ENCODE measurements at places on chromosomes 13 and 19.

DNA sequence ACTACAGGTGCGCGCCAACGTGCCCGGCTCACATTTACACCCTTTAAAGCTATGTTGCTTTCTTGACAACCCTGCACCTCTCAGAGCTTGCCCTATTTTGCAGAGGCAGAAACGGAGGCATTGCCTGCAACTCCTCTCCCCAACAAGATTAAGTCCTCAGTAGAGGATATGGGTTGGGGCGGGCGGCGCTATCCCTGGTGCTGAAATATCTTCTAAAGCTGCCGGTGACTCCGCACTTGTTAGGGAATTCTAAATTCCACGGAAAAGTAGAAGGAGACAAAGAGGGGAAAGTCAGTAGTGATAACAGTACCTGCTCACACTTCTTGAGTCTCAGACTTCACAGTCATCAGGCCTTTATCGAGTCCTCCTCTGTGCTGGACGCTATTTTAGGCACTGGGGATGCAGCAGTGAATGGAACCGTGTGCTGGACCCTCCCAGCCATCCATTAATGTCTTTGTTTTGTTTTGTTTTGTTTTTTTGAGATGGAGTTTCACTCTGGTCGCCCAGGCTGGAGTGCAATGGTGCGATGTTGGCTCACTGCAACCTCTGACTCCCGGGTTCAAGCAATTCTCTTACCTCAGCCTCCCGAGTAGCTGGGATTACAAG is 18.0 kb downstream of the SLC5A5 start:
- DNase-seq = no peak

- DNase-seq = no peak
Measured at GRCh38 chr13:44292545-44292944, 81.1 kb upstream of the SERP2 start.

GRCh38 chr13:39253774-39254173 is 215.5 kb downstream of the NHLRC3 start:
- DNase-seq = no peak

- DNase-seq = no peak
Measured at GRCh38 chr19:15871570-15871969, 26.3 kb downstream of the CYP4F2 start.
